DMS153 (cell line): ENCODE measurements at places on chromosomes 12 and 14.

DNA sequence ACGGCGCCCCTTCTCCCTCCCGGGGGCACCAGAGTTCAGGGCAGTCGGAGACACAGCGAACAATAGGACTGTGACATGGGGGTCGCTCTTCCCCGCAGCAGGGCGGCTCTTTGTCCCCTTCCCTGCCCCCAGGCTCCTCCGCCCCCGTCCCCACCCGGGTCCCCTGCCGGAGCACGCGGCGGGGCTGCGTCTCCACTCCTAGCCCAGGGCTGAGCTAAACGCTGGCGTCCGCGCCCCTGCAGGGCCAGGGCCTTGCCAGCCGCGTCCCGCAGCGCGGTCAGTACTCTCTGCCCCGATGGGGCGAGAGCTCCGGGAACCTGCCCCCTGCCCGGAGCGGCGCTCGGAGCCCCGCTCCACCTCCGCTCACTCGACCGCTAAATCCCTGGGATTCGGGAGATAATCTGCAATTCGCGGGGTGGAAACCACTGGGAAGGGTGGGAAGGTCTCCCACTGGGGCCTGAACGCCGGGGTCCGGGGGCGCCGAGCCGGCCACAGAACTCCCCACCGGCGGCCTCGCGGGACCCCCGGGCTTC lies 825 bp upstream of the CCDC85C start:
- DNase-seq = no peak

- no peak for DNase-seq
Observed at GRCh38 chr14:103719751-103720150, 4.1 kb downstream of the ZFYVE21 start.

- no peak for DNase-seq
Observed at GRCh38 chr14:105158794-105159193, 9.8 kb downstream of the JAG2 start.

DNA sequence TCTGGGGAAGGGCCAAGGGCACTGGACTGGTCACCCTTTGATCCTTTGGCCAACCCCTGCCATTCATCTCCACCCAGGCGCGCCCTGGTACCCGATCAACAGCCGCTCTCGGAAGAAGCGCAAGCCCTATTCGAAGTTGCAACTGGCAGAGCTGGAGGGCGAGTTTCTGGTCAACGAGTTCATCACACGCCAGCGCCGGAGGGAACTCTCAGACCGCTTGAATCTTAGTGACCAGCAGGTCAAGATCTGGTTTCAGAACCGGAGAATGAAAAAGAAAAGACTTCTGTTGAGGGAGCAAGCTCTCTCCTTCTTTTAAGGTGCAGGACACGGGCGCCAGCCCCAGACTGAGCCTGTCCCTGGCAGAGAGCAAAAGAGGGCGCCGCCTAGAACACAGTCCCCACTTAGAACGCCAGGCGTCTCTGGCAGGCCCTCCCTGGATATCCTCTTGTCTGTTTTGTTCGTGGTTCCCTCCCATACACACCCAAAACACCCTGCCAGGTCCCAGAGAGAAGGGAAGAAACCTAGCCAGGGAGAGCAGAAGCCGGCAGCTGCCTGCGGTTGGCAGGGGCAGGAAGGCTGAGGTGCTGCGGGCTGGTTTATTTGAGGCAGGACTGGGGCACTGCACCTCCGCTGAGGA lies 1.7 kb downstream of the HOXC12 start:
- DNase-seq = no peak

- no peak for DNase-seq
Observed at GRCh38 chr14:92952481-92953298, 29.7 kb downstream of the CHGA start.
